ENCODE measurements at places on chromosomes 12 and 14. TPM values are rescaled to one million over a fixed set of nuclear protein-coding genes. Genes with fewer than 3 reads are reported as not detected.

Gene NUDT4
- 47.5 TPM for total RNA-seq

Gene VDR
- 108 TPM for total RNA-seq

Gene NOVA1
- total RNA-seq, result 0.23 TPM

Gene TAS2R43
- total RNA-seq, result 0.64 TPM

Gene DIO2
- not detected for total RNA-seq

Gene ING4
- total RNA-seq, result 17.6 TPM

Gene MSI1
- total RNA-seq, result 1.3 TPM

Gene TBC1D30
- total RNA-seq, result 0.30 TPM

Gene CD69
- 97.9 TPM for total RNA-seq

Gene CMKLR1
- total RNA-seq, result not detected

Gene ANO4
- total RNA-seq, result not detected

Gene ST8SIA1
- total RNA-seq, result 1.5 TPM

Gene LBHD2
- not detected for total RNA-seq

Gene IL22
- 1.4 TPM for total RNA-seq

Gene DNAI7
- total RNA-seq, result not detected

Gene MIP
- not detected for total RNA-seq

Gene KRT7
- total RNA-seq, result 3.4 TPM

Gene ATP2A2
- 130 TPM for total RNA-seq

Gene VPS33A
- total RNA-seq, result 26.4 TPM

Gene KRT2
- total RNA-seq, result not detected

Gene E2F7
- 6.0 TPM for total RNA-seq

Gene VRTN
- not detected for total RNA-seq

Gene OR4E2
- not detected for total RNA-seq

Gene TAS2R19
- total RNA-seq, result 1.2 TPM

Gene NFYB
- 27.2 TPM for total RNA-seq

Gene FBLN5
- total RNA-seq, result 3.0 TPM

Gene SNRPF
- total RNA-seq, result 23.1 TPM

Gene RPL36AL
- 309 TPM for total RNA-seq

Gene CPM
- total RNA-seq, result 18.0 TPM

Gene SERPINA12
- total RNA-seq, result not detected

Gene NUDT14
- 13.5 TPM for total RNA-seq

Gene LRRK2
- not detected for total RNA-seq

Gene RFLNA
- not detected for total RNA-seq

Gene GRIP1
- total RNA-seq, result 0.53 TPM

Gene MAP1LC3B2
- 1.8 TPM for total RNA-seq

Gene MYH6
- 0.16 TPM for total RNA-seq
